GM23248 (cell line): ENCODE measurements at places on chromosomes 1 and 21. TPM values are rescaled to one million over a fixed set of nuclear protein-coding genes. Genes with fewer than 3 reads are reported as not detected.

DNA sequence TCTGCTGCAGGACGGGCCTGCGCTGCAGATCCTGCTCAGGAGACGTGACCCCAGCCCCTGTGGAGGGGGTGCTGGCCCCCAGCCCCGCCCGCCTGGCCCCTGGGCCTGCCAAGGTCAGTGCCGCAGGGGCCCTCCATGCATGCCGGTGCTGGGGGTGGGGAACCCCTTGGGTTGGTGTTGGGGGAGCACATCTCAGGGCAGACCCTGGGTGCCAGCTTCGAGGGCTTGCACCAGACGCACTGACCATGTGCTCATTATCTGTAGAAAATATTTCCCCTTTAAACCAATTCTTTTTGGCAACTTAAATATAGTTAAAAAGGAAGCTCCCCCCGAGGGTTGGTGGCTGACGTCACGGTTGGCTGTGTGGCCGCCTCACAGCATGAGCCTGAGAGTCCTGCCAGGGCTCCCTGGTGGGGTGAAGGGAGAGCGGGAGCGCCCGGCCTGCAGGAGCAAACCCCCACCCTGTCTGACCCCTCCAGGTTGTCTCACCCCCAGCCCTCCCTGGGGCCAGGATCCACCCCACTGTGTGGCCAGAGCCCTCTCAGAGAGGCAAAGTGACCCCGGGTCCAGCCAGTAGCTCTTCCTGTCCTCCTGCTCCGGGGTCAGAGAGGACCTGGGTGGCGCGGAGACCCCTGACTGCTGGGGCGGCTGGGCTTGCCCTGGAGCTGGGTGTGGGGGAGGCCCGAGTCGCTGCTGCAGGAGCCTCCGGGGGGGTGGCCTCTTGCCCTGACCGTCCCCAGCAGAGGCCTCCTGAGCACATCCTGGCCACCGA is 5.3 kb upstream of the PFKL start:
- no peaks in the 10 kb centered on the region for H3K27me3 ChIP-seq
- H3K4me3 ChIP-seq: no peak overlapping the region
- no peak overlapping the region for H3K27ac ChIP-seq

GRCh38 chr1:220045356-220046051 is 801 bp downstream of the EPRS1 start:
- no peak for DNase-seq
- no peaks in the 10 kb centered on the region for H3K27me3 ChIP-seq
- no peaks in the 10 kb centered on the region; the same call in 1 of the 2 replicates for H3K36me3 ChIP-seq
- peak overlapping the region; percentile 92 for H3K4me3 ChIP-seq
- H3K27ac ChIP-seq: peak overlapping the region; percentile 83

DNA sequence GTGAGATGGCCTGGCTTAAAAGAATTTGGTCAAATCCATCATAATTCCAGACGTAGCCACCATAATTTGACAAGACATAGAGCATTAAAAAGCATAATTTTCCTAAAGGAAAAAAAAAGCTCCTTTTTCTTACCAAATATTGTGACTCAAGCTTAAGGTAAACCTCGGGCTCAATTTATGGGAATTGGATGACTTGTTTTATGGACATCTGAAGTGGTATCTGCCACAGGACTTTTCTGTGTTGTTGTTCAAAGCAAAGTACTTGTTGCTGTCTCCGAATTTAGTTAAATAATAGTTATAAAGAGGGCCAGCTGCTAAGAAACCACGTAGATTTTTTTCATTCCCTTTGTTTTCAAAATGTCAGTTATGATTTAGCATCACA is 1.1 kb downstream of the MPZL1 start:
- H3K4me1 ChIP-seq: peaks cover 35% of the 10 kb centered on the region
- no peaks in the 10 kb centered on the region for H3K36me3 ChIP-seq
- DNase-seq: peak; percentile 26
- H3K27ac ChIP-seq: peak overlapping the region; percentile 90

GRCh38 chr21:45074818-45075595 is 627 bp downstream of the ADARB1 start:
- peak overlapping the region; percentile 79 for H3K4me3 ChIP-seq
- no peaks in the 10 kb centered on the region for H3K27me3 ChIP-seq
- peaks cover 26% of the 10 kb centered on the region for H3K4me1 ChIP-seq
- peak overlapping the region; percentile 58 for H3K27ac ChIP-seq
- no peaks in the 10 kb centered on the region for H3K36me3 ChIP-seq

DNA sequence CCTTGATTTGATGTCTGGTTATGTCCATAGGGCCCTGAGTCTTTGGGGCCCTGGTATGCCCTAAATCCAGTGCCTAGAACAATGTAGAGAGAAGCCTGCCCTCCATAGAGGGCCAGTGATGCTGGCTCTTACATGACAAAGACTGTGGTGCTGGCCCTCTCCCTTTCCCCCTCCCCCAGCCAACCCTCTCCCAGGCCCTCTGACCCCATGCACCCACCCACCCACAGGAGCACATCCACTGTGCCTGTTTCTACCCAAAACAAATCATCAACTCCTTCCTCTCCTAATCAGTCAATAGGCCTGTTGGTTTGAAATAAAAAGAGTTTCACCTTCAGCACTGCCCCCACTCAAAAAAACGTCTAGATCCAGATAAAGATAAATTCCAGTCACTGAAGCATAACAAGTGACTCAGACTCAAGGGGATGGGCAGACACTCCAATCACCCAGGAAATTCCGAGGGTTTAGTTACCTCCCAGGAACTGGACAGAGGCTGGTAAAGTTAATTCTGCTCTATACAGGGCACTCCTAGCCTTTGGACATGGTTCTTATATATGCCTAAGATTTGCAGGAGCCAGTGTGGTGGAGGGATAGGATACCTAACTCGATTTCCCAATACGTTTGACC is 144.8 kb upstream of the VANGL1 start:
- H3K4me3 ChIP-seq: no peak overlapping the region
- peaks cover 52% of the 10 kb centered on the region for H3K4me1 ChIP-seq
- DNase-seq: peak; percentile 80
- peak overlapping the region; percentile 72 for H3K27ac ChIP-seq

DNA sequence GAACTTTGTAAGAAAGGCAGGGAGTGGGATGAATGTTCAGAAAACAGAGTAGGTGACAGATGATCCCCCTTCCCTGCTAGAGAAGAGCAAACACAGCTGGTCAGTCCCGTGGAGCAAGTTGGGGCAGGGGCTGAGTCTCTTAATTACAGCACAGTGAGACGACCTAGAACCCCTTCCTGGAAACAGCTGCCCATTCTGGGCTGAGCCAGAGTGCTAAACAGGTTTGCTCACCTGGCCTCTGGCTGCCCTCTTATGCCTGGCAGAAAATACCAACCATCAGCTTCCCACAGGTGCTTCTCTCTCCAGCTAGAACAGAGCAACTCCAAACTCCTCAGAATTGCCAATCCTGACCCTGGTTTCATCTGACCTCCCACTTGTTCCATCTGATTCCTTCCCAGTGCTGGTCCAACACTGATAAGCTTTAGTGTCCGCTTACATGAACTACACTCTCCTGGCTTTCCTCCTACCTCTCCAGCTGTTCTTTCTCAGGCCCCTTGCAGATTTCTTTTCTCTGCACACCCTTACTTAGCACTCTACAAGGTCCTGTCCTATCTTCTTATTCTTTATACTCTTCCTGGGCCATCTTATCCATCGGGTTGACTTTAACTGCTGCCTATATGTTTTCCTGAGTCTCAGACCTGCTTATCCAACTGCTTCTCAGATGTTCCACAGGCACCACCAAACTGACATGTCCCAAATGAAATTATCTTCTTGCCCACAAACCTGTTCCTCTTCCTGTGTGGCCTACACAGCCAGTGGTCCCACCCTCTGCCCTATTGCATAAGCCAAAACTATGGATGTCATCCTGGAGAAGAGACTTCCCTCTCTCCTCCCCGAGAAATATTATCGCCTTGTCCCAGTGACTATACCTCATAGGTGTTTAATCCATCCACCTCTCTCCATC is 22.6 kb upstream of the COL9A2 start:
- H3K4me3 ChIP-seq: no peak overlapping the region
- no peaks in the 10 kb centered on the region for H3K27me3 ChIP-seq
- H3K36me3 ChIP-seq: no peaks in the 10 kb centered on the region
- no peak overlapping the region for H3K27ac ChIP-seq

DNA sequence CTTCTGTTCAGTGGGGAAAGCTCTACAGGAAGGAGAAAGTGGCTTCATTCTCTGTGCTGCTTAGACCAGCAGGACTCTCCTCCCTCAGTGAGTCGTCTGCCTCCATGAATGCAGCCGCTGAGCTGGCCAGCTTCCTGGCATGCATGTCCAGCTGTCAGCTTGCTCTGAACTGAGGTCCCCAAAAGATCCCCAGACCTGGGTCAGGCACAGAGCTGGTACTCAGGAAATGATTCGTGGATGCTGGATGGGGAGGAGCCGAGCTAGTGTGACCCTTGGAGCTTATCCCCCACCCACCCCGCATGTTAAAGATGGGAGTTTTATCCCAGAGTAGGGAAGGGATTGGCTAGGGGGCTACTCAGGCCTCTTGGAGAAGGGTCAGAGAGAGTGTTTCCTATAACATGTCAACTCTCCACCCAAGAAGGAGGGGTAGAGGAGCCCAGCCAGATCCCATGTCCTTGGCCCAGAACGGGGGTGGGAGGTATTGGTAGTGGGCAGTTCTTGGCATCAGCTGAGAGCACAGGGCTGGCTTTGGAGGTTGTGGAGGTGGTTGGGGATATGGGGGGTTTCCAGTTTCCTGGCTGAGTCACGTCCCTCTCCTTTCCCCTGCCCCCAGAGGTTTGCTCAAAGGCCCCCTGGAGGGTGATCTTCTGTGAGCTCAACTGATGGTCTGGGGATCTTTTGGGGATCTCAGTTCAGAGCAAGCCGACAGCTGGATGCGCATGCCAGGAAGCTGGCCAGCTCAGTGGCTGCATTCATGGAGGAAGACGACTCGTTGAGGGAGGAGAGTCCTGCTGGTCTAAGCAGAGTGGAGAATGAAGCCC is 110.1 kb downstream of the FOXD2 start:
- no peak overlapping the region for H3K27ac ChIP-seq
- H3K4me1 ChIP-seq: no peaks in the 10 kb centered on the region
- H3K27me3 ChIP-seq: no peaks in the 10 kb centered on the region; the same call in 1 of the 2 replicates
- H3K36me3 ChIP-seq: no peaks in the 10 kb centered on the region
- H3K4me3 ChIP-seq: no peak overlapping the region
- DNase-seq: peak; percentile 22

CELA3B gene
- total RNA-seq: not detected in 2 replicates

CLDN19 gene
- not detected in 2 replicates for total RNA-seq

GRCh38 chr1:159936273-159936904 is 9.0 kb downstream of the IGSF9 start:
- no peak overlapping the region for H3K4me3 ChIP-seq
- DNase-seq: peak; percentile 61
- H3K27me3 ChIP-seq: no peaks in the 10 kb centered on the region
- no peaks in the 10 kb centered on the region for H3K36me3 ChIP-seq

DNA sequence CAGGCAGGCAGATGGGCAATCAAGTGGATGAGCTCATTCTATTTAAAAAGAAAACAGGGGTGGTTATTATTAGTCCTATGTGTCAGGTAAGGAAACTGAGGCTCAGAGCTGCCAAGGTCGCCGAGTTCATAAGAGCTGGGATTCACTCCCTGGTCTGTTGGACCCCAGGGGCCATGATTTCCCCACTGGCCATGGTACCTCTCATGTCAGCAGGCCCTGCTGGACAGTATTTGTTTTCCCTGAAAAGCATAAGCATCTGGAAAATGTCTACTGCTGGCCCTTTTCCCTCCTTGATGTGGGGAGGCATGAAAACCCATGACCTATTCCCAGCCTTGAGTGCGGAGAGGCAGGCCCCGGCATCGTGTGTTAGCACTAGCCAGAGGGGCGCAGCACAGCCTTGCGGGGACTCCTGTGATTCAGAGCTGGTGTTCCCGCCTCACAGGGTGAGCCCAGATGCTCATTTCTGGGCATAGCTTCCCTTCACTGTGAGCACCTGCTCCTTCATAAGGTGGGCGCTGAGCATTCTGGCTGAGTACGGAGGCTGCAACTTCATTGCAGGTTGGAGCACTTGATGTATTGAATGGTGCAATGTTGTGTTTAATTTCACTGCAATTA is 617.5 kb downstream of the PTPRU start:
- no peak for DNase-seq
- H3K4me1 ChIP-seq: no peaks in the 10 kb centered on the region
- H3K27ac ChIP-seq: no peak overlapping the region
- peaks cover 20% of the 10 kb centered on the region for H3K27me3 ChIP-seq

- peaks cover 23% of the 10 kb centered on the region for H3K4me1 ChIP-seq
- no peaks in the 10 kb centered on the region for H3K27me3 ChIP-seq
- peak overlapping the region; percentile 1; the same call in 1 of the 2 replicates for H3K4me3 ChIP-seq
- peak overlapping the region; percentile 21 for H3K27ac ChIP-seq
Observed at GRCh38 chr1:98963064-98963758, 41.5 kb downstream of the PLPPR5 start.

GRCh38 chr1:179775009-179775408 is 31.9 kb downstream of the FAM163A start:
- H3K4me3 ChIP-seq: no peak overlapping the region
- no peaks in the 10 kb centered on the region for H3K4me1 ChIP-seq
- H3K27ac ChIP-seq: no peak overlapping the region
- peaks cover 19% of the 10 kb centered on the region for H3K27me3 ChIP-seq
- DNase-seq: no peak

- no peaks in the 10 kb centered on the region for H3K36me3 ChIP-seq
- H3K27me3 ChIP-seq: no peaks in the 10 kb centered on the region
- H3K4me1 ChIP-seq: peaks cover 9% of the 10 kb centered on the region
- no peak overlapping the region for H3K4me3 ChIP-seq
- no peak overlapping the region for H3K27ac ChIP-seq
Observed at GRCh38 chr1:184258525-184258924, 128.3 kb upstream of the C1orf21 start.

GRCh38 chr1:6497867-6498575 is 6.6 kb upstream of the PLEKHG5 start:
- DNase-seq: no peak
- peak overlapping the region; percentile 81 for H3K4me3 ChIP-seq
- no peak overlapping the region for H3K27ac ChIP-seq
- no peaks in the 10 kb centered on the region for H3K4me1 ChIP-seq

- H3K4me1 ChIP-seq: no peaks in the 10 kb centered on the region
- no peak overlapping the region for H3K4me3 ChIP-seq
- no peak for DNase-seq
- H3K36me3 ChIP-seq: peaks cover 12% of the 10 kb centered on the region; the same call in 1 of the 2 replicates
Observed at GRCh38 chr1:15065736-15066135, 87.8 kb upstream of the TMEM51 start.

- no peak overlapping the region for H3K27ac ChIP-seq
- H3K36me3 ChIP-seq: no peaks in the 10 kb centered on the region
- no peak overlapping the region for H3K4me3 ChIP-seq
Observed at GRCh38 chr1:226972931-226973330, 32.8 kb downstream of the COQ8A start.

GRCh38 chr1:67766141-67766978 is 66.9 kb downstream of the GNG12 start:
- no peaks in the 10 kb centered on the region for H3K27me3 ChIP-seq
- H3K4me1 ChIP-seq: peaks cover 51% of the 10 kb centered on the region
- peak overlapping the region; percentile 71 for H3K27ac ChIP-seq
- DNase-seq: peak; percentile 98
- H3K36me3 ChIP-seq: no peaks in the 10 kb centered on the region
- peak overlapping the region; percentile 62 for H3K4me3 ChIP-seq

DNA sequence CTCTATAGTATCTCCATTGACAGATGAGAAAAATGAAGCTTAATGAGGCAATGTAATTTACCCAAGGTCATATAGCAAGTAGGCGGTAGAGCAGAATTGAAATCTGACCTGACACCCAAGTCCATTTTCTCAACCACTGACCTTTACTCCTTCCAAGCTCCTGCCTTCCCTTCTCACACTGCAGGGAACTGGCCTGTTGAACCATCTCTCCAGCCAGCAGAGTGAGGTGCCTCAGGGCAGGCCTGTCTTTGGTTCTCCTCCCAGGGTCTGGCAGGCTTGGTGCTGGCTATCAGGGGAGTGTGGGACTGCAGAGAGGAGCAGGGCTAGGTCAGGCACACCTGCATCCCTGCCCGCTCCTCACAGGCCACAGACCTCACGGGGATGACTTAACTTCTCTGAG is 126.8 kb downstream of the BEND5 start:
- no peaks in the 10 kb centered on the region for H3K4me1 ChIP-seq
- H3K27me3 ChIP-seq: no peaks in the 10 kb centered on the region; the same call in 1 of the 2 replicates
- H3K4me3 ChIP-seq: no peak overlapping the region
- no peak overlapping the region for H3K27ac ChIP-seq
